ENCODE measurements at places on chromosomes 11 and 22.

DNA sequence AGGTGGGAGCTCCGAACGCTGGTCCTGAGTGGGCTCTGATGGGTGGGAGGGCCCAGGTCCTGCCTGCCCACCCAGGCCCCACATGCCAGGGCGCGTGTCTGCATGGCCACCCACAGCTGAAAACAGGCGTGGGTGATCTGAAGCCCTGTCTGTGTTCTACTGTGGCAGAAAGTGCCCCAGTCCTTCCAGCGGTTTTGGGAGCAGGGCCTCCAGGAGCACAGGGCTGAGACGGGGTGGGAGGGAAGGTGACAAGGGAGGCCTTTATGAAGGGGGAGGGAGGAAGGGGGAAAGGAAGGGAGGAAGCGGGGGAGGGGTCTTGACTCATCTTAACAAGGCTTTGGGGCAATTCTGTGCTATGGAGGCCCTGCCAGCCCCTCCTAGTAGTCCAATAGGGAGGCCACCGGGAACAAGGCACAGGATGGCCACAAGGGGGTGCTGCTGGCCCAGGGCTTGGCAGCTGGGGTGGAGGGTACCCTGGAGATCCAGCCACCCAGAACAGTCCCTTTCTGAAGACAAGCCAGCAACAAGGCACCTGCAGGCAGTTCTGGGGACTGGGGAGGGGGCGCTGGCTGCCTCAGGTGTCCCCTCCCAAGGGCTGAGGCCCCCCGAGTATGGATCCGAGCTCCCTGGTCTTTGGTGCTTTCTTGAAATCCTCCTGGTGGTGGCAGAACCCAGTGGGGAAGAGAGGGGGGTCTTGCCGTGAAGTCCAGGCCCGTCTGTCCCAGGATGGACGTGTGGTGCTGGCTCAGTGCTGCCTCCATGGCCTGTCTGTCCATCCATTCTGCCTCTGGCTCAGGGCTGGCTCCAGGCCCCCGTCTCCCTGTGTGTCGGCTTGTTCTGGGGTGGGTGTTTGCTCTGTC, 6.3 kb upstream of the FADS3 start:
- no peaks in the 10 kb centered on the region for H3K27me3 ChIP-seq
- peaks cover 3% of the 10 kb centered on the region for H3K4me1 ChIP-seq
- H3K36me3 ChIP-seq: no peaks in the 10 kb centered on the region
- H3K4me3 ChIP-seq: no peak overlapping the region

DNA sequence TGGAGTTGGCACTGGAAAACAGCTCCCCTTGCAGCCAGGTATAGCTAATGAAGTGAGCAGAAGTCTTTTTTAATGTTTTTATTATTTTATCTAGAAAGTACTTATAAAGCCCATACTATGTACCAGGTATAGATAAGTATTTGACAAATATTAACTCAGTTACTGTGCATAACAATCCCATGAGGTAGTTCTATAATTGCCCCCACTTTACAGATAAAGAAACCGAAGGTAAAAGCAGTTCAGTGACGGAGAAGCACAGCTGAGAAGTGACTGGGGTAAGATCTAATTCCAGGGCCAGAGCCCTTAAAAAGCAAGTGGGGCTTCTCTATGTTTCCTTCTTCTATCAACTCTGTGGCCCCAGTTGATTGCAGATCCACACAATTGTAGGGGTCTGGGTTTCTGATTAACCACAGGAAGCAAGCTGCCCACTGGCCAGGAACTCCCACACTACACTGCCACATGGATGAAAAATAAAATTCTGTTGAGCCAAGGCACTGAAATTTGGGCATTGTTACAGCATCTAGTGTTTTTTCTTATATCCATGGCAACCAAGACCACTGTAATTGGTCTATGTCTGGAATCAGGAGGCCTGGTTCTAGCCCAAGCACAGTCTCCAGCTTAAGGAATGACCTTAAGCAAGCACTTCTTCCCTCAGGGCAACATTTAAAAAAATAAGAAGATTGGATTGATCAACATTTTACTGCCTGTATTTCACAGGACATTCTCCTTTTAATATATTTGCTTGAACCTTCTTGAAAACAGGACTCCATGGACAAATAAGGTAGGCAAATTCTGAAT, 55.3 kb upstream of the TEAD1 start:
- peaks cover 3% of the 10 kb centered on the region for H3K36me3 ChIP-seq
- no peak overlapping the region for H3K27ac ChIP-seq
- H3K4me1 ChIP-seq: no peaks in the 10 kb centered on the region
- H3K27me3 ChIP-seq: no peaks in the 10 kb centered on the region
- H3K4me3 ChIP-seq: no peak overlapping the region
- DNase-seq: no peak

GRCh38 chr11:47350315-47350714, 2.2 kb downstream of the MYBPC3 start:
- no peak overlapping the region for H3K4me3 ChIP-seq
- no peak overlapping the region for H3K27ac ChIP-seq
- peaks cover 4% of the 10 kb centered on the region for H3K4me1 ChIP-seq
- no peaks in the 10 kb centered on the region for H3K27me3 ChIP-seq

DNA sequence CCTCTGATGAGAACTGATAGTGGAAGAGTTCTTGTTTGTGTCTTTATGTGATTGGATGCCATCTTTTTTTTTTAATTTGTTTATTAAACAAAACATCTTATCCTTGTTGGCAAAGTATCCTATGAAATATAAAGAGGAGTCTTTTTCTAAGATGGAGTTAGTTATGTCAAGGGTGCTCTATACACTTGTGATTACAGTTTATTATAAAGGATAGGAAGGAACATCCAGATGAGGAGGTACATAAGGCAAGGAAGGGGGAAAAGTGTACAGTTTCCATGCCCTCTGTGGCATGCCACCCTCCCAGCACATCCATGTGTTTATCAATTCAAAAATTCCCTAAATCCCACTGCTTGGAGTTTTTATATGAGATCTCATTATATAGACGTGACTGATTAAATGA, 7.4 kb upstream of the RBMXL2 start:
- H3K4me1 ChIP-seq: no peaks in the 10 kb centered on the region
- peaks cover 19% of the 10 kb centered on the region for H3K27me3 ChIP-seq
- no peak for DNase-seq
- no peak overlapping the region for H3K4me3 ChIP-seq
- no peak overlapping the region for H3K27ac ChIP-seq

DNA sequence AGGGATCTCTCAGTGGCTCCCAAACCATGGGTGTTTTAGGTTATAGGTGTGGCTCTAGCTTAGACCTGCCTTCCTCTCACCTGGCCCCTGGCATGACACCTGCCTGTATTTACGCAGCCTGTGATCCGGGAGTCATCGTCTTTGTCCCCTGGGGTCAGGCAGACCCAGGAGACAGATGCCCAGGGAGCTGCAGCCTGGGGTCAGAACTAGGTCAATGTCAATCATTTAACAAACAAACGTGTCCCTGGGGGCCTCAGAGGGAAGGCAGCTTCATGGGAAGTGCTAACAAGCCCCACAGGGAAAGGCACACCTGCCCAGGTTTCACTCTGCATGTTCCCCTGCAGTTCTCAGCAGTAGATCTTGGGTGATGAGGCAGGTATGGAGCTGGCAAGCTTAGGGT, 12.0 kb downstream of the BACE1-AS start:
- H3K4me1 ChIP-seq: peaks cover 25% of the 10 kb centered on the region
- H3K4me3 ChIP-seq: no peak overlapping the region
- peaks cover 2% of the 10 kb centered on the region for H3K36me3 ChIP-seq
- no peaks in the 10 kb centered on the region for H3K27me3 ChIP-seq
- DNase-seq: no peak

- no peak overlapping the region for H3K4me3 ChIP-seq
- H3K27me3 ChIP-seq: no peaks in the 10 kb centered on the region
- H3K27ac ChIP-seq: no peak overlapping the region
These were observed 7.9 kb downstream of the CD82 start for GRCh38 chr11:44573333-44573732.

DNA sequence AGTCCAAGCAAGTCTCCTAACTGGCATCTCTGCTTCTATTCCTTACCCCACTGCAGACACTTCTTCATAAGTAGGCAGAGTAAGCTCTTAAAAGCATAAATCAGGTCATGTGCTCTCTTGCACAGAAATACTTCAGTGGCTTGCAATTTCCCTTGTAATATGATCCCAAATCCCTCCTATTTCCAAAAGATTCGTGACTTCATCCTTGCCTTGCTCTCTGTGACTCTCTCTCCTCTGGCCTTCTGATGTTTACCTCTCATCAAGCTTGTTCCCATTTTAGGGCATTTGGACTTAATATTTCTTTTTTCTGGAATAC, 37.4 kb upstream of the NCR3LG1 start:
- H3K27me3 ChIP-seq: no peaks in the 10 kb centered on the region
- no peaks in the 10 kb centered on the region for H3K4me1 ChIP-seq
- no peak overlapping the region for H3K27ac ChIP-seq
- H3K36me3 ChIP-seq: peaks cover 17% of the 10 kb centered on the region
- DNase-seq: no peak

- peaks cover 3% of the 10 kb centered on the region for H3K27me3 ChIP-seq
- no peak overlapping the region for H3K4me3 ChIP-seq
- no peak overlapping the region for H3K27ac ChIP-seq
- DNase-seq: no peak
These were observed 46.2 kb downstream of the WNT11 start for GRCh38 chr11:76159983-76160661.

DNA sequence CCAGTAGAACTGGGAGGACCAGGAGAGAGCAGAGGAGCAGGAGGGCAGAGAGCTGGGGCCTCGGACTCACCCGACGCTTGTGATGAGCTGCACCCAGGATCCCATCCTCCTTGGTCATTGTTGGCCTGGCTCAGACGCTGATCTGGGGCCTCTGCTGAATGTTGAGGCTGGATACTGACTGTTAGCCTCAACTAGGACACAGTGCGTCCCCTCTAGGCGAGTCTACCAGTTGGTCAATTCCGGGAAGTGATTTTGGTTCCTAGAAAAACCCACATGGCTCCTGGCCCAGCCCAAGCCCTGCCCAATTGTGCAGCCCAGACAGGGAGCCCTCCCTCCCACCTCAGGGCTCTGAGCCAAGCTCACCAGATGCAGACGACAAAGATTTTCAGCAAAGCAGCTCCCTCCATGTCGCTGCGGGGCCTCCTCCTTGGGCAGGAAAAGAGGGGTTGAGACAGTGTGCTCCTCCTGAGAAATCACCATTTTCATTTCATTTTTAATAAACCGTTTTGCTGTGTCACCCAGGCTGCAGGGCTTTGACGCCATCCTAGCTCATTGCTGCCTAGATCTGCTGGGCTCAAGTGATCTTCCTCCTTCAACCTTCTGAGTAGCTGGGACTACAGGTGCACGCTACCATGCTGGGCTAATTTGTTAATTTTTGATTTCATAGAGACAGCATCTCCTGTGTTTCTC, at the start of gene APOL4:
TSS of gene APOL4 (minus strand) at position 180 of the 690 bp plus-strand sequence. CDS start at position 105, 75 bp downstream.
- H3K4me1 ChIP-seq: peaks cover 81% of the 10 kb centered on the region
- H3K27me3 ChIP-seq: no peaks in the 10 kb centered on the region
- no peak for DNase-seq
- peak within 1 kb of the TSS; percentile 97 for H3K27ac ChIP-seq

GRCh38 chr22:30005213-30005857, 74.9 kb upstream of the HORMAD2 start:
- no peaks in the 10 kb centered on the region for H3K27me3 ChIP-seq
- H3K27ac ChIP-seq: no peak overlapping the region
- peaks cover 2% of the 10 kb centered on the region for H3K4me1 ChIP-seq

DNA sequence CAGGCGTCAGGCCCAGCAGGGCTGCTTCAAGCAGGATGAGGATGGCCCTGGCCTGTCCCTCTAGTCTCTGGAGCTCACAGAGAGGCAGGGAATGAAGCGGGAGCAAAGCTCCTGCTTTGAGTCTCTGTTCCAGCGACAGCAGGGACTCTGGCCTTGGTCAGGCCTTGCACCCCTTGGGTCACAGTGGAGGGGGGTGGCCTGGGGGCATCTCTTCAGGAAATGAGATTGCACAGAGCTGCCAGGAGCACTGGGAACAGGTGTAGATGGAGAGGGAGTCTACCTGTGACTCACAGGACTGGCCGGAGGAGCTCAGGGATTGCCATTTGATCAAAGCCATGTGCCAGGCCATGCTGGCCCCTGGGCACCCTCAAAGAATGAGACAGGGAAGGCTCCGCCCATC, 1.6 kb downstream of the ANO1 start:
- H3K4me3 ChIP-seq: peak overlapping the region; percentile 24
- H3K27ac ChIP-seq: no peak overlapping the region
- peaks cover 3% of the 10 kb centered on the region for H3K36me3 ChIP-seq
- peaks cover 6% of the 10 kb centered on the region for H3K4me1 ChIP-seq

DNA sequence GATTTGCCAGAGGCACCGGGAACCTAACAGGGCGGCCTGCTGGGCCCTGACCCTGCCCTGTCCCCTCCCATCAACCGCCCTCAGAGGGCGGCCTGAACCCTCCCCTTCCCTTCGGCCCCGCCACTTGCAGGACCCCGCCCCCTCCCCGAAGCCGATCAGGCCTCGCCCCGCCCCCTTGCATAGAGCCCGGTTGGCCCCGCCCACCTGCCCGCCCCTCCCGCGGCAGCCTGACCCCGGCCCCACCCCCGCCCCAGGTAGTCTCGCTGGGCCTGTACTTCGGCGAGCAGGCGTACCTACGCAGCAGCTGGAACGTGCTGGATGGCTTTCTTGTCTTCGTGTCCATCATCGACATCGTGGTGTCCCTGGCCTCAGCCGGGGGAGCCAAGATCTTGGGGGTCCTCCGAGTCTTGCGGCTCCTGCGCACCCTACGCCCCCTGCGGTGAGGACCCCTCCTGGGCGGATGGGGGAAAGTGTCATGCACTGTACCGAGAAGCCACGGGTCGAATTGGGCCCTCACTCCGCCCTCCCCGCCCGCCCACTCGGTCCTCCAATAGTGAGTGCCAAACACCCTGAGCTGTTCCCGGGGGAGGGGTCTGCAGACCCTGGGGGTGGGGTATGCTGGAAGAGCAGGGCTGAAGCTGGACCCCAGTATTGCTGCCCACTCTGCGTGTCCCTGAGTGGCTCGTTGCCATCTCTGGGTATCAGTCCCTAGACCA, 94.1 kb downstream of the CACNA1I start:
- no peak overlapping the region for H3K27ac ChIP-seq
- no peaks in the 10 kb centered on the region for H3K36me3 ChIP-seq
- H3K4me3 ChIP-seq: no peak overlapping the region
- H3K4me1 ChIP-seq: peaks cover 7% of the 10 kb centered on the region
- H3K27me3 ChIP-seq: peaks cover 82% of the 10 kb centered on the region

GRCh38 chr11:56783448-56784041, 35.0 kb upstream of the OR9G4 start:
- no peaks in the 10 kb centered on the region for H3K36me3 ChIP-seq
- no peak overlapping the region for H3K27ac ChIP-seq
- no peak overlapping the region for H3K4me3 ChIP-seq
- H3K27me3 ChIP-seq: no peaks in the 10 kb centered on the region

DNA sequence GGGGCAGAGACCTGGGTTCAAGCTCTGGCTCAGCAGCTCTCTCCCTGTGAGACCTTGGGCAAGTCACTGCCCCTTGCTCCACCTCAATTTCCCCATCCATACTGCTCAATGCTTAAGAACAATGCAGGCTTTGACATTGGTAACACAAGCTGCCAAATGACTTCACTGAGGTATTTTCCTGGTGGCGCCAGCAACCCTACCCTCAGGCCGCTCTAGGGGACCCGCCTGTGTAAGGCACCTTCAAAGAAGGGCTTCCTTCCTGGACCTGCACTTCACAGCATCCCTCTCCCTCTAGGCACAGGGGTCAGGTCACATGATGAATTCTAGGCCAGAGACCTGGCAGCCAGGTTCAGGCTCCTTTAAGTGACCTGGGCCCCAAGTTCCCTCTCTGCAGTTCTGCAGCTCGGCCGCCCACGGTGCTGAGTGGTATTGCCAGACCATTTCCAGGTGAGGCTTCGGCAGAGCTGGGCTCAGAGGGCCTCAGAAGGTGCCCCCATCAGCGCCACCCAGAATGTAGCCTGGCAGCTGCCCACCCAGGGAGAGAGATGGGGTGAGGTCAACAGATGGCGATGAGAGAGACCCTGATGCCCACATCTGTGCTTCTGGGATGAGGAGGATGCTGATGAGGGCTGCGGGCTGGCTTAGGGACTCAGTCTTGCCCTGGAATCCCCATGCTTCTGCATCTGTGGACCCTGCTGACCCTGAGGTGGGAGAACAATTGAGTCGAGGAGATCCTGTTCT, 4.5 kb downstream of the WNT11 start:
- peaks cover 31% of the 10 kb centered on the region for H3K27me3 ChIP-seq
- DNase-seq: no peak
